Lung microvascular endothelial cell (primary cell): ENCODE measurements at places on chromosomes 13 and 19. TPM values are rescaled to one million over a fixed set of nuclear protein-coding genes. Genes with fewer than 3 reads are reported as not detected.

- peak; percentile 19 for DNase-seq
These were observed 24.2 kb downstream of the CEBPG start for GRCh38 chr19:33397536-33398360.

GRCh38 chr19:46180701-46181387, 32.8 kb downstream of the IGFL2 start:
- no peak for DNase-seq

DNA sequence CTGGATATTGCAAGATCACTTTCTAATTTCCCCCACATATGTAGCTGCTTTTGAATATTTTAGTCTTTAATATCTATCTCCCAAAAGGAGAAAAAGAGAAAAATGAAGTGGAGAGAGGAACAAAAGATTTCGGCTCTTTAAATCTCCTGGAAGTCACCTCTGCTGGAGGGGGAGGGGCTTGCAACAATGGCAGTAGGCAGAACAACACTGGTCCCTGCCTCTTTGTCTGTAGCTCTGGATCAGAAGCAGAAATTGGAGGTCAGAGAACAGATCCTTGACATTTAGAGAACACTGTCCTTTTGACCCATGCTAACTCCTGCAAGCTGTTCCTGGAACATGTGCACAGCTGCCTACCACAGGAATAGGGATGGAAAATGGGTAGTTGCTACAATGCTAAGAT, 86.7 kb upstream of the GPR12 start:
- no peak for DNase-seq

DNA sequence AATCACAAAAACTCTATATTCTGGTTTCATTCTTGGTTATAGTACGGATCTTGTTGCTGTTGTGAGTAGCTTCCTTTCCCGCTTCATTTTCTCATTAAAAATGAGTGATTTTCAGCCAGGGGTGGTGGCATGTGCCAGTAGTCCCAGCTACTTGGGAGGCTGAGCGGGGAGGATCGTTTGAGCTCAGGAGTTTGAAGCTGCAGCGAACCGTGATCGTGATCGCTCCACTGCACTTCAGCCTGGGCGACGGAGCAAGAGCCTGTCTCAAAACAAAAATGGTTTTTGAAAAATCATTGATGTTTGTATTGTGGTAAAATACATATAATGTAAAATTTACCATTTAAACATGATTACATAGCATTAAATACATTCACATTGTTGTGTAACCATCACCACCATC, 71.6 kb upstream of the TM9SF2 start:
- no peak for DNase-seq

DNA sequence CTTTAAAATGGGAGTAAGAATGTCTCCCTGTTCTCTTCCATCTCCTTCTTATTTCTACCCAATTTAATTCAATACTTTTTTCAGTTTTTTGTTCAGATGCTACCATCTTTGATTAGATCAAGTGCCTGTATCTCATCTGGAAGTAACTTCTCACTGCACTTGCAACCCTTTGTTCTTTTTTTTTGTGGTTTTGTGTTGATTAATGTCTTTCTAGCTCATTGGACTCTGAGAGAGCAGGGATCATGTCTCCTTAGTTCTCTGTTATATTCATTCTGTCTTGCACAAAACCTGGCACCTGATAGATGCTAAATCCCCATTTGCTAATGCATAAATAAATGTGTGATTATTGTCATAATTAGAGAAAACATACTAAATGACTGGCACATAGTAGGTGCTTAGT, 834 bp upstream of the ITGBL1 start:
- DNase-seq = no peak

DNA sequence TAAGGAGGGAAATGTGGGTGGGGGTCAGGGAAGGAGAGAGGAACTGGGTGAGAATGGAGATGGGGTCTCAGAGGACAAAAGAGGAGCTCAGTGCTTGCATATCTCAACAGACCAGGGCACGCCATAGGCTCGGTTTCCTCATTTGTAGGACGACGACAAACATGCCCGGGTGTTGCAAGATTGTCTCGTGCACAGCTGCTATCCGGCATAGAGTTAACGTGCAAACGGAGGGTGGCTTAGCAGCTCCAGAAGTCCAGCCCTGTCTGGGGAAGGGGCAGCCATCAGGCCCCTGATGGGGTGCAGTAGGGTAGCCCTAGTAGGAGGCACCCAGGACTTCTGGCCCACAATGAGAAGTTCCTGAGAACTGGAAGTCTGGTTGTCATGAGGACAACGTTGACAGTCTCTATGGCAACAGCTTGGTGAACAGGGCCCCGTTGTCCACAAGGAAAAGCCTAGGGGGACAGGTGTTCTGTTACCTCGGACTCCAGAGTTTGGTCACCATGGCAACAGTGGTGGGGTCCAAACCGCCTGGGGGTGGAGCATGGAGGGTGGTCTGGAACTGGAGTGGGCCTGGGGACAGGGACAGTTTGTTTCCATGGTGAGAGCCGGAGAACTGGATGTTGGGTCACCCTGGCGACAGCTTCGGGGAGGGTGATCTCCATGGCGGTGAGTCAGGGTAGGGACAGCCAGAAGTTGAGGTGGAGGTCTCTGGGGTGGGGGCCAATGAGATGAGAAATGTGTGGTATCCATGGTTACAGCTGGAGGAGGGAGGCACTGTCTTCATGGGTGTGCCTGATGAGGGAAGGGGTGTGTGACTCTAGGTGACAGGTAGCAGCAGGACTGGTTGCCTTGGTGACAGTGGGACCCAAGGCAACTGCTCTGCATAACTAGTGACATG, 16.8 kb downstream of the TM6SF2 start:
- DNase-seq = no peak

FPR1 gene
- total RNA-seq = not detected in 2 replicates

NCR1 gene
- total RNA-seq = not detected in 2 replicates

- no peak for DNase-seq
These were observed 22.1 kb upstream of the F7 start for GRCh38 chr13:113083402-113084061.

C19orf67 gene
- total RNA-seq = not detected in 2 replicates

OVOL3 gene
- total RNA-seq = not detected in 2 replicates
